ENCODE measurements at places on chromosomes 12 and 14.

DNA sequence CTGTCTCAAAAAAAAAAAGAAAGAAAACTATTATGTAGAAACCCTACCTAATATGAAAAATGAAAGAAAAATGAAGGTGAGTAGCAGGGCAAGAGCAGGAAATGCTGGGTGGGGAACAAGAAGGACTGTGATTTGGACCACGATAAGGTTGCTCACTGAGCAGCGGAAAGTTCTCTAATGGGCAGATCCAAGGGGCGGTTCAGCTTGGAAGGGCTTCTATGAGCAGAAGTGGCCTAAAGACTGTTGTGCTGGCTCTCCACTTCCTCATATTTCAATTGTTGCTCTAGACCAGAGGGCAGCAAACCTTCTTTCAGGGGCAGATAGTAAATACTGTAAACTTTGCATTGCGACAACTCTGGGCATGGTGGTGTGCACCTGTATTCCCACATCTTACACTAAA is 16.3 kb upstream of the NFYB start:
- no peak for DNase-seq

DNA sequence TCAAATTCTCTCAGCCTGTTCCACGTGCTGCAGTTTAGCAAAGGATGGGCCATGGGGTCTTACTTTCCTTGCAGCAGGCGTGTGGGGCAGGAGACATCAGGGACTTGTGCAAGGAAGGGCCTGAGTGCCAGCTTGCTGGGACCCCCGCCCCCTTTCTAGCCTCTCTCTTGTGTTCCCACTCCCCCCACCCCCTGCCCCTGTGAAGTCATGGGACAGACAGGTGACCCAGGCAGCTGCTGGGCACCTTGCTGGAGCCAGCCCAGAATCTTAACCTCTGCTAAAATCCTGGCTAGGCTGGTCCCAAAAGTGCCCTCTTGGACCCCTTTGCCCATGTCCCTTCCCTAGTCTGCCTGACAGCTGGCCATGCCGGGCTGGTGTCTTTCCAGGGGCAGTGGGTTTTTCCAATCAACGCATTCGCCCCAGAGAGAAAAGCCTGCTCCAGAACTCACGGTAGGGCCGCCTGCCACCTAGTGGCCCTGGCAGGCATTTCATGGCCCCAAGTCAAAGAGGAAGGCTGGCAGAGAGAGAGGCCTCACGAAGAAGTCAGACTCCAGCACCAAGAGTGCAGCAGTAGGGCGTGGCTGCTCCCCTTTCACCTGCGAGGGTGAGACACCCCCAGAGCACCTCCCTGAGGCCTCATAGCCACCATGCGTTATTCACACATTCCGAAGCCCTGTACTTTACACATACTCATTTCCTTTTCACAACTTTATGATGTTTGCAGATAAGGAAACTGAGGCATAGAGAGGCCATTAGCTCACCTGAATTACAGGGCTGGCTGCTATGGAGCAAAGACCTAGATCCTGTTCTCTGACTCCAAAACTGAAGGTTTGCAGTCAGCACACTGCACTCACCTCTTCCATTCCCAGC is 67.4 kb downstream of the LGMN start:
- DNase-seq: peak; percentile 25

GRCh38 chr14:38618514-38618913 is 362.6 kb upstream of the CLEC14A start:
- DNase-seq: no peak

GRCh38 chr12:90940872-90941499 is 14.0 kb downstream of the CCER1 start:
- DNase-seq: peak; percentile 29

GRCh38 chr12:85552461-85552860 is 272.4 kb downstream of the ALX1 start:
- DNase-seq: no peak

DNA sequence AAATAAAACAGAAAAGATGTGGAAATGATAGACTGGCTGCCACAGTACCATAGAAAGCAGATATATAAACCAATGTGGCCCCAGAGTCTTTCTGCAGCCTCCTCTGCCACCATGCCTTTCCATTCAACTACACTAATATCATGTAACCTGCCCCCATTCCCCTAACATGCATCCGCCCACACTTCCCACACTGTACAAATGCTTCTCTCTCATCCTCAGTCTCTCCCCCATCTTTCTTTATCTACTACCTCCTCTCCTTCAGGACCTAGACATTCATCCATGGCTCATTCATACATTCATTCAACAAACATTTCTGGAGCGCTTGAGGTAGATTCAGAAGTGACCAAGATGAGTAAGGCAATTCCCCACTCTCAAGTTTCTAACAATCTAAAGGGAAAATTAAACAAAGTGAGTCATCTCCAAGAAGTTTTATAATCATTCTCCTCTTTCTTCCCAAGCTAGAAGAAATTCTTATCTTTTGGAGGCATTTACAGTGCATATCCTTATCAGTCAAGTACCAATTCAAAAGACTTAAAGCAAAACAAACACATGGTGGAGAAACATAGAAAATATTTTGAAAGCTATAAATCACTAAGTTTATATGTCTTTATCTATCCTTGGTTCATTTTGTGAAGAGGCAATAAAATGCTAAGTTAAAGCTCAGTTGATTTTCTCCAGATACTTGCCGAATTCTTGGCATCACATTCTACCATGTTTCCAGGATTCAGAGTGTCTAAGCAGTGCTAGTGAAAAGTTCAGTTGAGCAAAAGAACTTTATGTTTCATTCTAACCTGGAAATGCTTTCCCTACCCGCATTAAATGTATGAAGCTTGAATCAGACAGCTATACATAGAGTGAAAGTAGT is 70.5 kb upstream of the FRMD6 start:
- DNase-seq: peak; percentile 92

DNA sequence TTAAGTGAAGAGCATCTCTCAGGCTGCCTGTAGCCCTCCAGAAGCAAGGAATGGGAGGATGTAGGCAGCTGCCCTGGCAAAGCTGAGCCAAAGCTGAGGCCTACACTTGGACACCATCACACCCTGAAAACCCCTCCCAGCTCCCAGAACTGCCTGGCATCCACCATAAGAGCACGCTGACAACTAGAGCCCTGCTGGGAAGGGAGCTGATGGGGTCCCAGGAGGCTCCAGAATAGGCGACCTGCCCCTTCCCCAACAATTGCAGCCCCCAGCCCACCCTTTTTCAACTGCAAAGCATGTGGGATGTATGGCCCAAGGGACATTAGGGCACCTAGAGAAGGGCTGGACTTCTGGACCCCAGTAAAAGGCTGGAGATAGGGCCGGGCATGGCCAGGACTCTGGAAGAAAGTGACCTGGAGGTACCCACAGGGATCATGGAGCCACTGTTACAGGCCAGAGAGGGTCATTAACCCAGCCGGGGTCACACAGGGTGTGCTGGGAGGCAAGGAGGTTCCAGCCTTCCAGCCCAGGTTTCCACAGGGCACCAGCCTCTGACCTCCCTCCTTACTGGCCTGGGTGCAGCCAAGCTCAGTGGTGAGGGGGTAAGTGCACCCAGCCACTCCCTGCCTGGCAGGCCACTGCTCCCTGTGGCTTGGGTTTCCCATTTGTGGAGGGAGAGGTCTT is 27.8 kb downstream of the FAM222A start:
- DNase-seq: no peak

GRCh38 chr14:102394717-102395375 is 32.1 kb downstream of the TECPR2 start:
- DNase-seq: no peak

GRCh38 chr14:73146111-73146510 is 9.8 kb downstream of the PSEN1 start:
- DNase-seq: no peak

DNA sequence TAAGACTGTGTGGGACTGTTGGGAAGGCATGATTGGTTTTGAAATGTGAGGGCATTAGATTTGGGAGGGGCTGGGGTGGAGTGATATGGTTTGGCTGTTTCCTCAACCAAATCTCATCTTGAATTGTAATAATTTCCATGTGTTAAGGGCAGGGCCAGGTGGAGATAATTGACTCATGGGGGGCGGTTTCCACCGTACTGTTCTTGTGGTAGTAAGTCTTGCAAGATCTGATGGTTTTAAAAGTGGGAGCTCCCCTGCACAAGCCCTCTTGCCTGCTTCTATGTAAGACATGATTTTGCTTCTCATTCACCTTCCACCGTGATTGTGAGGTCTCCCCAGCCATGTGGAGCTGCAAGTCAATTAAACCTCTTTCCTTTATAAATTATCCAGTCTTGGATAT is 76.6 kb upstream of the PPFIA2 start:
- no peak for DNase-seq

DNA sequence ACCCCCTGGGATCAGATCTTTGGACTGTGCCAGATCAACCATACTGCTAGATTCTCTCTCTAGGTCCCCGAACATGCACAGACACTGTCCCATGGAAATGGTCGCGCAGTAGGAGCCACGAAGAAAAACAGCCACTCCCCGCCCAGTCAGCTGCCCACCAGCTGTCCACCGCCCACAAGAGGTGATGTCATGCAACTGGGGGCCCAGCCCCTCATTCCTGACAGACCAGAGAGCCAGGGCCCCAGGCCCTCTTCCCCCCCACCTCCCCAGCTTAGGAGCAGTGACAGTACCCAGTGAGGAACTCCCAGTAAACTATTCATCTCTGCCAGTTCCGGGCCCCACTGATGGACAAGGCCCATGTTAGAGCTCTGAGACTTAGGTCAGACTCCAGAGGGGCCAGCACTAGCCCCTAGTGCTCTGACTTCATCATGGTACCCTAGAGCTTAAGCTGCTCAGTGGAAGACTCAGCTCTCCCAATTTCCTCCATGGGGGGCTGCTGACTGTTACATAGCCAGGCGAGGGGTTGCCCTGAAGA is 3.7 kb upstream of the TAMALIN start:
- DNase-seq: no peak

All from AG09309 (cell line).